ENCODE measurements at places on chromosomes 13 and 19.

GRCh38 chr13:98492335-98493041, 84.4 kb downstream of the STK24 start:
- no peak for DNase-seq

- no peak for DNase-seq
These were observed 9.5 kb downstream of the EGLN2 start for GRCh38 chr19:40808497-40808896.

- DNase-seq, result no peak
These were observed 16.6 kb downstream of the RASA3 start for GRCh38 chr13:114115796-114116195.

DNA sequence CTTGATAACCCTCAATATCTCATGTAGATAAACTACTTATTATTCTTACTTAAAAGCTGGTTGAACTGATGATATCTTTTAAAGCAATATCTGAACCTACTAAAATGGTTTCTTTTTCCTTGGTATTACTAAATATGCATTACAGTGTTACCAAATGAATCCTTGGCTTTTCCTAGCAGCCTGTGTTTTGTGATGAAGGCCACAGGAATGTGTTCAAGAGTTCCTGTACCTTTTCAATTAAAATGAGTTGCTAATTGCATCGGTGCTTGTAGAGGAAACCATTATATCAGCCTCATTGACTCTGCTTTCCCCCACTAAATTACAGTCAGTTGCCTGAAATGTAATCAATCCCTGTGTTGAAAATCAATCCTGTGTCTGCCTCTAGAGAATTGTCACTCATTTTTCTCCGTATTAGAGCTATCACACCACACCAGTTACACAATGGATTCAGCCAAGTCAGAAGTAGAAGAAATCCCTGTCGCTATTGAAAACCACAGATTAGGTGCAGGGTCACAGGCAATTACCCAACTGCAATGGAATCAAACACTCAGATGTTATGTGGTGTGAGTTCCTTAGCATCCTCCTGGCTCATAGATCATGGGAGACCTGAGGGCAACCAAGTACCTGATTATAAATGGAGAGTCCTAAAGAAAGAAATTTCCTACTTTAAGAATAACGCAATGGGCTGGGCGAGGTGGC, 13.3 kb downstream of the FAM216B start:
- DNase-seq, result no peak

DNA sequence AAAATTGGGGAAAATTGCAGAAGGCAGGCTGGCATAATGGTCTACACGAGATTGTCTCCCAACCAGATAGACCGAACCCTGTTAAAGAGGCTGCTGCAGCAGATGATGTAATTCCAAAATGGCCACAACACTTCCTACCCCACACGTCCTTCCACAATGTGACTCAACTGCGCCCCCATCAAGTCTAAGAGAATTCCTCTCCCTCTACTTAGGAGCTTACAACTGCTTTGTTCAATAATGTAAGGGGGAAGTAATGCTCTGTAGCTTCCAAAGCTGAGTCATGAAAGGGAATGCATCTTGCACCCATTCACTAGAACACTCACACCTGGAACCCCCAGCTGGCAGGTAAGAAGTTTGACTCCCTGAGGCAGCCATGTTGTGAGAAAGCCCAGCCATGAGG, 117.8 kb upstream of the IRS2 start:
- DNase-seq, result no peak

DNA sequence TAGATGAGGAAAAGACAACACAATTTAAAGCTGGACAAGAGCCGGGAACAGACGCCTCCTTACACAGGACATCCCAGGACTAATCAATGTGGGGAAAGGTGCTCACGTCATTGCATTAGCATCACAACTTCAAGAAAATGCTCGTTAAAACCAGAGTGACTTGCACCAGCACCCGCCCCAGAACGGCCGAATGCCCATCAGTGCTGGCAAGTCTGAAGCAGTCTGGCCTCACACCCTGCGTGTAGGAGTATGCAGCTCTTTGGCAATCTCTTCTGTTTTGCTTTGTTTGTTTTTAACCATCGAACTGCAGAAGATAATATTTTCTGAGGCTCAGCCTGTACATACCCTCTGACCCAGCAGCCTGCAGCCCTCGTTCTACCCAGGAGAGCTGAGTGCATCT, 44.8 kb upstream of the LDLR start:
- DNase-seq, result no peak

DNA sequence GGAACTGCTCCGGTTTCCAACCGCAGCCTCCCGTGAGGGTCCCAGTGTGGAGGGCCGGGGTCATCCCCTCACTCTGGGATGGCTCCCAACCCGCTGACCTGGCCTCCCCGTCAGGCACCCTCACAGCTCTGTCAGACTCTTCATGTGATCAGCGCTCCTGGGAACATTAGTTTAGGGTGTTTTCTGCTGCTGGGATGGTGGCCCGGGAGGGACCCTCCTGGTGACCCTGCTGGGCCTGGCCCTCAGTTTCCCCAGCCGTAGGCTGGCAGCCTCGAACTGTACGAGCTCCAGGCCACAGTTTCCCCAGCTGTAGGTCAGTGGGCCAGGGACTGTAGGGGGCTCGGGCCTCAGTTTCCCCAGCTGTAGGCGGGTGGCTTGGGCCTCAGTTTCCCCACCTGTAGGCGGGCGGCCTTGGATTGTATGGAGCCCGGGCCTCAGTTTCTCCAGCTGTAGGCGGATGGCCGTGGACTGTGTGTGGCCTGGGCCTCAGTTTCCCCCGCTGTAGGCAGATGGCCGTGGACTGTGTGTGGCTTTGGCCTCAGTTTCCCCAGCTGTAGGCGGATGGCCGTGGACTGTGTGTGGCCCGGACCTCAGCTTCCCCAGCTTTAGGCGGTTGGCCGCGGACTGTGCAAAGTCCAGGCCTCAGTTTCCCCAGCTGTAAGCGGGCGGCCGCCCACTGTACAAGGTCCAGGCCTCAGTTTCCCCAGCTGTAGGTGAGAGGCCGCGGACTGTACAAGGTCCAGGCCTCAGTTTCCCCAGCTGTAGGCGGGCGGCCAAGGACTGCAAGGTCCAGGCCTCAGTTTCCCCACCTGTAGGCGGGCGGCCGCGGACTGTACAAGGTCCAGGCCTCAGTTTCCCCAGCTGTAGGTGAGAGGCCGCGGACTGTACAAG, 1.3 kb upstream of the PTBP1 start:
- DNase-seq, result no peak

- no peak for DNase-seq
These were observed 8.4 kb upstream of the ZNF554 start for GRCh38 chr19:2811221-2811722.

DNA sequence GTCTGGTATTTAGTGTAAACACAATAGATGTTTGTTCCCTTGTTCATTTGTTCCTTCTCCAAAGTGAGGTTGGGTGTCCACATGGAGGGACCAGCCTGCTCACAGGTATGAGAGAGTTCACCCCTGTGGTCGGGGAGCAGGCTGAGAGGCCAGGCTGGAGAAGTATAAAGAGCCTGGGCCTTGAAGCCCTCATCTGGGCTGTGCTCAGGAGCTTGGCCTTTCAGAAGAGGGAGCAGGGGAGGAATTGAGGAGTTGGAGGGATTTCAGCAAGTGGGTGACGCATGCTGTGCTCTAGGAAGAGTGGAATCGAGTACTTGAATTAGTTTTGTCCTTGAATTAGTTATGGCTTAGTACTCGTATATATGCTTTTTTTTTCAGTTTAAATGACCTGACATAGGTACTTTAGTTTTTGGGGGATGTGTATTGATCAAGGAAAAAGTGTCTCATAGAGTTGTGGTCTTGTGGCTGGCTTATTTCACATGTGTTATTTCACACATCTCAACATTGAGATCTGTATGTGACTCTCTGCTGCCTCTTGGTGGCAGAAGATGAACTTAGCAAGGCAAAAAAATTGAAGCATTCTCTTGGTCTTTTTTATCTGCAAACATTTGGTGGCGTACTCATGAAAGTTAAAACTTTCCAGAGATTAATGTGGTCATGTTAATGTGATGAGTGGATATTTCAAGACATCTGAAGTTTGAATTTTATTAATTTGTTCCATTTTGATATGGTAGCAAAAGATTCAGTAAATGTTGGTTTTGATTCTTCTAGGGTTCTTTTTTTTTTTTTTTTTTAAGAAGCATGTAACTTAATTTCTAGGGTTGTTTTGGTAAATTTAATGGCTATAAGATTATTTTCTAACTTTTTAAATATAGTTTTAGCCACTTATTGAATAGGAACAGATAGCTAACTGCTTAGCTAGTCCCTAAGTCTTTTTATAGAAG, 54.3 kb downstream of the SLAIN1 start:
- no peak for DNase-seq

- DNase-seq, result no peak
These were observed 1.3 kb downstream of the ALG5 start for GRCh38 chr13:36997716-36998427.

- peak; percentile 13 for DNase-seq
These were observed at the start of gene LMTK3 for GRCh38 chr19:48511800-48512503. Gene LMTK3 (minus strand): TSS chr19:48511835. CDS start chr19:48511576, 259 bp downstream.

DNA sequence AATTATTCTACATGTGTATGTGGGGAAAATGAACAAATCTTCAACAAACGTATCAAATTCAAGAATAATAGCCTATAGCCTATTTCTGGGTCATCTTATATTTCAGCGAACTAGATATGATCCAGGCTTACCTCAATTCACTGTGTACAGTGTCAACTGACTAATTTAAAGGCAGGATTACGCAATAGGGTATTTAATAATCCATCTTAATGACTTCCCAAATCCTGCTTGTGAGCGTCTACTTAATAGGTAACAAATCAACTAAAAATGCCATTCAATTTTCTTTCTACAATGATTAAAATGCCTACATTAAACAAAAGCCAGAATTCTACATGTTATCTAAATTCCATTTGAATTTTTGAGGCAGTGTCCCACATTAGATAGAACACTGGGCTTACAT, 67.0 kb downstream of the USP12 start:
- no peak for DNase-seq

- no peak for DNase-seq
These were observed 8.0 kb upstream of the NLRP7 start for GRCh38 chr19:54955376-54955775.

- no peak for DNase-seq
These were observed 416.2 kb downstream of the DIAPH3 start for GRCh38 chr13:59747529-59747928.

Data from T1000 (cell line).